T-helper 1 cell (primary cell): ENCODE measurements at places on chromosomes 5 and 9.

DNA sequence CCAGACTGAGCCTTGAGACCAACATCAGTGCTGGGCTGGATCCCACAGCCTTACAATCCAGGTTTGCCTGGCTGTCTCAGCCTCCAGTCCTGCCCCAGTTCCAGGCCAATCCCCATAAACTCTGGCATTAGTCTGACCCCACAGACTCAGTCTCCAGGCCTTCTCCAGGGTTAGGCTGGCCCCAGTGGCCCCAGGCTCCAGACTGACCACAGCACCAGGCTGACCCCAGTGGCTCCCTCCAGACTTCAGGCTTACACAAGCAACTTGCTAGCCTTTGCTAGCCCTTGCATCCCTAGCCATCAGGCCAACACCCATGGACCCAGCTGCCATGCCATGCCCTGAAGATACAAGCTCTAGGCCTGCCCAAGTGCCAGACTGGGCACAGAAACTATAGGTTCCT, 1326.0 kb upstream of the C9orf72 start:
- no peak for DNase-seq

- no peak for DNase-seq
Measured at GRCh38 chr9:76486151-76486550, 27.2 kb downstream of the GCNT1 start.

DNA sequence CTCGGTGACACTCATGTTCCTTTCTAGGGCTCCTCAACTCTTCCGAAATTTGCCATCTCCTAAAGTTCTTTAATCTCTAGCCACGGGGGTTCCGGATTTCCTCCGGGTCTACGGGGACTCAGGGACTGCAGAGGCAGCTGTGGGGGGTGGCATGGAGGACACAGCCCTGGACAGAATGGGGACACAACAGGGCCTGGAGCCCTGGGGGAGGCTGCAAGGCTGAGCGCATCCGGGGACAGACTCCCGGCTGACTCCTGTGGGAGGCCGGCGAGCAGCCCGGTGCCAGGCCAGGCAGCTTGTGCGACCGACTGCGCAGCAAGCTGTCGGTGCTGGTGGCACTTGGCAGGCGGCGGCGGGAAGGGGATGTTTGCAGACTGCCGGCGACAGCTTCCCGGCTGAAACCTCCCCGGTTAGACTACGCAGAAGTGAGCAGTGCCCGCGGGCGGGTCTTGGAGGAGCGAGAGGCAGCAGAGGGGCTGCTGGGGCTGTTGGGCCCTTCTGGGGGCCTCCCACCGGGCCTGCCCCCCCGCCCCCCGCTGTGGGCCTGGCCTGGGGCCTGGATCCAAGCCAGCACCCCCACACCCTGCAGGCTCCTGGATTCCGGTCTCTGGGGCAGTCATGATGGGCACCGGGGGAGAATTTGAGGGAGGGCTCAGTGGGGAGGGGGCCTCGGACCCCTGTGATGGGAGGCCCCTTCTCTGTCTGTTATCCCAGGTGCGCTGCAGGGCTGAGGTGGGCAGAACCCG, 28.7 kb upstream of the UBAC1 start:
- no peak for DNase-seq

DNA sequence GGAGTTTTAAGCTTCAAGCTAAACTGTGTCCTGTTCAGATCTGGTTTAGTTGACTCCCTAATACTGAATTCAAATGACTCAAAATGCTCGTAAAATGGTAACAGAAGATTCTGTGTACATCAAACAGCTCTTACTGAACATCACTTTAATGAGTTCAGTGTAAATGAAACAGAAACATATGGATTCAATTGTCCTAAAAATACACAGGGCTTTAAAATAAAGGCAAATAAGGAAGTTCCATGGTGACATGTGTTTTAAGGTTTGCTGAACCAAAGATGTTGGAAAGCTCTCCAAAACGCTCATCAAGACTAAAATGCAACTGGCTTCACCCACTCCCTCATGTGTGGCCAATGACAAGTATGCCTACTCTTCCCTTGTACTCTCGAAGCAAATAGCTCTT, 340.0 kb upstream of the PIK3R1 start:
- no peak for DNase-seq

DNA sequence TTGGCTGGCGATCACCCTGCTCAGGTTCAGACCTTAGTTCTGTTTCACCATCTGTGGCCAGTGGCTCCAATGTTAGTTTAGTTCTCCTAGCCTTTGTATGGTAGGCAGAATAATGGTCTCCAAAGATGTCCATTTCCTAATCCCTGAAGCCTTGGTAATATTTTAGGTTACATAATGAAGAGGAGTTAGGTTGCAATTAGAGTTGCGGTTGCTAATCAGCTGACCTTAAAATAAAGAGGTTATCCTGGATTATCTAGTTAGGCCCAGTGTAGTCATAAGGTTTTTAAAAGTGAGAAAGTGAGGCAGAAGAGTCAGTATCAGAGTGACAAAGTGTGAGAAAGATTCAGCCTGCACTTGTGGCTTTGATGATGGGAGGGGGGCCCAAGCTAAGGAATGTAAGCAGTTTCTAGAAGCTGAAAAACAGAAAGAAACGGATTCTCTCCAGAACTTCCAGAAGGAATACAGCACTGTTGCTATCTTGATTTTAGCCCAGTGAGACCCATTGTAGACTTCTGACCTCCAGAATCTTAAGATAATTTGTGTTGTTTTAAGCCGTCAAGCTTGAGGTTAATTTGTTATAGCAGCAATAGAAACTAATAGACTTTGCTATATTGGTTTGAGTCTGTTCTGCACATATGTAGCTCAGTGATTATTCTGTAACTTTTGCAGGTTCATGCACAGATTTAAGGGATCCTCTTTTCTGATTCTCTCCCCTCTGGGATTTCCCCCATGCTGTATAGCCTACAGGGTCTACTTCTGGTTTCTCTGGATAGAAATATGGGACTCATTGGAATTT, 21.6 kb downstream of the LNPEP start:
- no peak for DNase-seq

- no peak for DNase-seq
Measured at GRCh38 chr5:37198061-37198460, 51.1 kb downstream of the CPLANE1 start.

DNA sequence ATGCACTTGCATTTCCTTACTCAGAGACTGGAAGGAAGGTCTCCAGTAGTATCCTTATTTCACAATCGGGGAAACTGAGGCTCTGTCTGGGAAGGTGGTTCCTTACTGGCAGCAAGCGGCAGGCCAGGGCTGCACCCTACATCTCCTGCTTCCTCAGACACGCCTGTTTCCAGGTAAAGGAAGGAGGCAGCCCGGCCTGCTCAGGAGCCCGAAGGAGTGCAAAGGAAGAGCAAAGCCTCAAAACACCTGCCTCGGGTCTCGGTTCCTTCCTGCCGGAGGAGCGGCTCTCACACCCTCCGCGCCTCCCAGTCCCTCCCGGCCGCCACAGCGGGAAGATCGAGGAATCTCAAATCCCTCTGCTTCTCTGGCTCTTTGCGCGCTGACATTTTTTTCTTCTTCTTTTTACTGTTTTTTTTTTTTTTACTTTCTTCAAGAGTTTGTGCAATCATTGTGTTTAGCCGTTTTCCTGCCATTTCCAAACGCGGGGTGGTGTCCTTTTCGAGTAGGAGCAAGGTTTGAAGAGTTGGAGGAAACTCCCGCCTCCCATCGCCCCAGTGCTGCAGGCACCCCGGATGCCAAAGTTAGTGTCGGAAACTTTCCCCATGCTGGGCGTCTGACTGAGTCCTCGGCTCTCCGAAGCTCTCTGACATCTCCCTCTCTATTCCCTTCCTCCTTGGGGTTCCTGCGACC, 1.0 kb downstream of the GGTA1 start:
- no peak for DNase-seq

- no peak for DNase-seq
Measured at GRCh38 chr5:80967500-80968181, 7.5 kb downstream of the RASGRF2 start.

DNA sequence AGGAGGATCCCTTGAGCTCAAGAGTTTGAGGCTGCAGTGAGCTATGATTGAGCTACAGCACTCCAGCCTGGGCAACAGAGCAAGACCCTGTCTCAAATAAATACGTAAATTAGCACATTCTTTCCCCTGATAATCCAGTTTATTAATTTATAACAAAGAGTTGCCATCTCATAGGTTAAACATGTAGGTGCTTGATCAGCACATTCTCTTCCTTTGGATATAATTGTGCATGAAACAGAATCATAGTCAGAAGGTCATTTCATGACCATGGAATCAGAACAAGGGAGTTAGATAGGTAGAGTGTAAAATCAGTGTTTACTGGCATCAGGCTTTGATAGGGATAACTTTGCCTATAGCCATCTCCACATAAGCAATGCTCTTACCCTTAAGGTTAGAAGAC, 43.0 kb upstream of the KIAA1958 start:
- no peak for DNase-seq

- peak; percentile 68 for DNase-seq
Measured at GRCh38 chr9:33446946-33447798, at the start of gene AQP3. Gene AQP3, minus strand, starts transcription at chr9:33447593. Its CDS starts 63 bp downstream, at chr9:33447530.

DNA sequence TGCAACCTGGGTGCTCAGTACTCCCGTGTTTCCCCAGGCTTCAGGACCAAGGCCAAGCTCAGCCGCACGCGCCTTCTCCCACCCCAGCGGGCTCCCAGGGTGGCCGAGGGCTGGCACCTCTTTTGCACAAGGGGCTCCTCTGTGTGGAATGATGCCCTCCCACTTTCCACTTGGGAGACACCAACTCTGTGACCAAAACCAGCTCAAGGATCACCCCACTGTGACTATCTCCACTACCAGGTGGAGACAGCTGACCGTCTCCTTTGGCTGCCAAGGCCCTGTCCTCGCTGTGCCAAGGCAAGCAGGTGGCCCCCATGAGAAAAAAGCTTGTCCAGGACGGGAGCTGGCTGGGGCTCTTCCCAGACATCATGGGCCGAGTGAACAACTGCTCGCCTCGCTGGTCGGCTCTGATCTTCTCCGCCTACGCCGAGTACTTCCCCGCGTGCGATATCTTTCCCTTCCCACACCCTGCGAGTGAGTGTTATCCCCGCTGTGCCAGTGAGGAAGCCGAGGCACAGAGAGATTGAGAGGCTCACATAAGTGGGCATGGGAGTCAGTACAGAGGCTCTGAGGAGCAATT, 132.8 kb downstream of the ZNF354C start:
- no peak for DNase-seq

- DNase-seq, result no peak
Measured at GRCh38 chr5:106006242-106006641, 1664.5 kb downstream of the EFNA5 start.

- no peak for DNase-seq
Measured at GRCh38 chr5:164358531-164359259, 853.3 kb downstream of the MAT2B start.

- no peak for DNase-seq
Measured at GRCh38 chr5:162474239-162474638, 406.7 kb downstream of the GABRG2 start.

- DNase-seq, result no peak
Measured at GRCh38 chr5:11483630-11484029, 420.6 kb downstream of the CTNND2 start.

GRCh38 chr9:1031951-1032601, 18.1 kb upstream of the DMRT2 start:
- DNase-seq, result no peak

DNA sequence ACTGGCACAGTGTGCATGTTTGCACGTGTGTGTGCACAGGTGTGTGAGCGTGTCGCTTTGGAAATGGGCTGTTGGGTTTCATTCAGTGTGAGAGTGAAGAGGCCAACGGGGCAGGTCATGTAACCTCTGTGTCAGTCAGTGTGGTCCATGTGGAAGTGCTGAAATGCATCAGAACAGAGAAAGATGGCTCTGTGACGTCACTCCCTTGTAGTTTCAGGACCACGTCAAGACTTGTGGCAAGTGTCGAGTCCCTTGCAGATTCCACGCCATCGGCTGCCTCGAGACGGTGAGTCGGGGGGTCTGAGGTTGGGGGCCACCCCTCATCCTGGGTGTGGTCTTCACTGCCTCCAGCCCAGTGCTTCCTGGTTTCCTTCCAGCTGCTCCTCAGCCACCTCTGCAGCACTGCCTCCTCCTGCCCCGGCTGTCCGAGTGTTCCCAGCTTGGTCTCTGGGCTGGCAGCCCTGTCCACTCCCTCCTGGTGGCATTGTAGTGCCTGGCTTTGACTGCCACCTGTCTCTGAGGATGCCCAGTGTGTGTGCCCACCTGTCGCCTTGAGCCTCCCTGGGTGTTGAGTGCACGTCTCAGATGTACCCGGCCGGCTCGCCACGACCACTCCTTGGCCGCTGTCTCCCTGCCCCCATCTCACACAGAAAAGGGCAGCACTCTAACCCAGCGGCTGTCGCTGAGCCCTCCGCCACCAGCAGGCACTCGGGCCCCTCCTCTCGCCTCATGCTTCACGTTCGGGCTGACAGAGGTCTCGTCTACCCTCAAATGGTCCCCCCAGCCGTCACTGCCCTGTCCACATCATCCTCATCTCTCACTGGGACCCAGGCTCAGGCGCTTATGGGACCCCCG, 28.0 kb downstream of the FBXW5 start:
- no peak for DNase-seq
